Bone marrow (tissue), 2 donors: ENCODE measurements at places on chromosomes 2 and 18.

DNA sequence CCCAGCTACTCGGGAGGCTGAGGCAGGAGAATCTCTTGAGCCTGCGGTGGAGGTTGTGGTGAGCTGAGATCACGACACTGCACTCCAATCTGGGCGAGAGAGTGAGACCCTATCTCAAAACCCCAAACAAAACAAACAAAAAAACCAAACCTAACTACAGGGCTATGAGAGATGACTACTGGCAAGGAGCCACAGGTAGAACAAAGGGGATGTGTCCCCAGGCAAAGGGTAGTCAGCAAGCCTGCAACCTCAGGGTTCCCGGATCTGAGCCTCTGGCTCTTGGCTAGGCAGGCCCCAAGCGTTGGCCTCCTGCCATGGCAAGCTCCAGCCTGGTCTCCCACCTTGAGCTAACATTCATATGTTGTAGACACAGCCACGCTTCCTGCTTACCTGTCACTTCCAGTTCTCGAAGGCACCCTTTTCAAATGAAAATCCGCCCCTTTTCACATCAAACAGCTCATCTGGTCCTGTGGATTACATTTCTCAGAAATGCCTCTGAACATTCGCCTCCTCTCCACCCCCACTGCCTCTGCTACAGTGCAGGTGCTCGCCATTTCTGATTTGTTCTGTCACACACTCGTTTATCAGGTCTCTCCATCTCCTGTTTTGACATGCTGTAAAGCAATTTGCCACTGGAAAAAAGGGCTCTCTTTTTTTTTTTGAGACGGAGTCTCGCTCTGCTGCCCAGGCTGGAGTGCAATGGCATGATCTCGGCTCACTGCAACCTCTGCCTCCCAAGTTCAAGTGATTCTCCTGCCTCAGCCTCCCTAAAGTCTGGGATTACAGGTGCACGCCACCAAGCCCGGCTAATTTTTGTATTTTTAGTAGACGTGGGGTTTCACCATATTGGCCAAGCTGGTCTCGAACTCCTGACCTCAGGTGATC is 13.1 kb upstream of the ACTR3 start:
- DNase-seq: no peak

DNA sequence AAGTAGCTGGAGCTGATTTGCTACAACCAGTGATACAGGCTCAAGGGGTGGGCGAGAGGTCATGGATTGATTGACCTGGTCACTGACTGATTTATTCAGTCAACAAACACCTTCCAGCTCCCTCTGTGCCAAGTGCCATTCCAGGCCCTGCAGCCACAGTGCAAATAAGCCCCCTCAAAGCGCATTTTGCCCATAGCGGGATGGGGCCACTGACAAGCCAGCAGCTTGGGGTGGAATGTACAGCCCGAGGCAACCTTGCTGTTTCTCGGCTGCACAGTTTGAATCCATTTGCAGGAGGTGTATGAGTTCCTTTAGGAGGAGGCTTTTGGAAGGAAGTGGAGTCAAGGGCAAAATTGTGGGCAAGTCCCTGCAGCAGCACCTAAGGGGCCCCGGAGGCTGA is 235.2 kb downstream of the TPGS2 start:
- DNase-seq: no peak

DNA sequence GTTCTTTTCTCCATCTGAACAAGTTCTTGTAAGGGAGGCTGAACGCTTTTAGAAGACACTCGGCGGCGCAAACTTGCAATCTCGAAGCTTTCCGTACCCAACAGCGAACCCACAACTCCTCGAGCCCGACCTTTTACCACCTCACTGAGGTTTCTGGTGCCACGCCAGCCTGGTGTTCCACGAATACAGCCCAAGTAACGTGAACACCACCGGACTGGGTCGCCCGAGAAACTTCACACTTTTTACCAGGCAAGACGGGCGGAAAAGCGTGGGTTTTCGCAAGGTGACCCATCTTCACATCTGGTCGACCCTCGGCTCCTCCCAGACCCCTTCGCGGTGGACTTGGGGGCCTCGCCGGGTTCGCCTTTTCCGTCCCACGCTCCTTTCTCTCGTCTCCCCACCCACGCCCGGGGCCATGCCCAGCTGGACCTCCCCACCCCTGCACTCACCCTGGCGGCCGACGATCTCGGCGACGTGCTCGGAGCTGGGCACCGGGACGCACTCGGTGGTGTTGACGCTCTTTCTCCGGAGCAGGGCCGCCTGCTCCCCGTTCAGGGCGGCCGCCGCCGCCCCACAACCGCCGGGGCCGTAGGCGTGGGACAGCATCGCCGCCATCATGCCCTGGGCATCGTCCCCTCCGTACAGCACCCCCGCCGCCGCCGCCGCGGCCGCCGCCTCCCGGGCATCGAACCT is 1.2 kb downstream of the MEX3C start:
- DNase-seq: peak; percentile 54

- no peak for DNase-seq
These were observed 272.5 kb downstream of the ZNF407 start for GRCh38 chr18:74869904-74870863.

DNA sequence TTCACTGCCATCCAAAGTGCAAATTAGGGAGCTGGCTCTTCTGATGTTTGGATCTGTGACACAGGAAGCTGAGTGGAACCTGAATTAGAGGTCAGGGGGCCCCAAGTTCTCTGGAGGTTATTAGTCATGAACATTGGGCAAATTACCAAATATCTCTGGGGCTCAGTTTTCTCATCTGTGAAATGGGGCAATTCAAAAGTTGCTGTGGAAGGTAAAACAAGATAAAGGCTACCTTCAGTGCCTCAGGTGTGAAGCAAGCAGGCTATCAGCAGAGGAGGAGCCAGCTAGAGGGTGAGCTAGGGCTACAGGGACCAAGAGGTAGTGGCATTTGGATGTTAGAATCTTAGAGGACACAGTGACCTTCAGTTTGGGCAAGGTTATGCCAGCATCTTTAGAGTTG is 89.4 kb upstream of the FAM136A start:
- no peak for DNase-seq

DNA sequence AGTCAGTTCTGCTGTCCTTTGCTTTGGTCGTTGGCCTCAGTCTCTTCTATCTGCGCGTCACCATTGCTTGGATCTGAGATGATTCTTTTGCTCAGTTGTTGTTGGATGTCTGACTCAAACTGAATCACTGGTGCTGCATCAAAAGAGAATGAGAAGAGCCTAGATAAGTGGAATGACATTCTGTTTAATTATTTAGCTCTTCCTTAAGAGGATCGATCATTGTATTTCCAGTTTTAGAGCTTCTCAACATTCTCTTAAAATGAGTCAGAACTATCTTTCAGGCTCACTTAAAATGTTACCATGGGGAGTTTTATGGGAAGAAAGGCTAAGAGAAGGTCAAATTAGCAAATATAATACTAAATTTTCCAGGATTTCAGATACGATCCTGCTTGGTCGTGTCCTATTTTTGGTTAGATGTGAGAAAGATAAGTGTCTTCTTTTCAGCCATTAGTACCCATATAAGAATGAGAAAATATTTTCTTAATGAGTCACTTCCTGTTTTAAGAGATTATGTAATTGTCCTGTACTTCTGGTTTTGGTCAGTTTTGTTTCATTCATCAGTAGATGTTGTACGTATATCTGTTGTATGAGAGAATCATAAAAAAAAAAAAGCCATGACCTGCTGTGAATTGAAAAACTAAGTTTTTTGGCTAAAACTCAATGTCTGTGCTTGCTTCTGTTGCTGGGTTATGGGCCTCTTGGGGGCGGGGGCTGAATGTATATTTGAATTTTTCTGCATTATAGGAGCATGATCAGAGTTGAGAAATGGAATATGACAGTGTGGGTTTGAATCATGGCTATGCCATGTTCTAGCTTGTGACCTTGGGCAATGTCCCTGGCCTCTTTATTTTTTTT is 31.6 kb upstream of the CASP10 start:
- DNase-seq: no peak
